ENCODE measurements at places on chromosomes 1 and 21.
A peak's percentile ranks its signal among the peaks of the same experiment; 100 is the strongest.

- no peak for DNase-seq
Measured at GRCh38 chr1:65277605-65278347, 31.6 kb upstream of the DNAJC6 start.

GRCh38 chr1:1387098-1388077 lies 11.7 kb downstream of the CCNL2 start:
- no peak for DNase-seq

DNA sequence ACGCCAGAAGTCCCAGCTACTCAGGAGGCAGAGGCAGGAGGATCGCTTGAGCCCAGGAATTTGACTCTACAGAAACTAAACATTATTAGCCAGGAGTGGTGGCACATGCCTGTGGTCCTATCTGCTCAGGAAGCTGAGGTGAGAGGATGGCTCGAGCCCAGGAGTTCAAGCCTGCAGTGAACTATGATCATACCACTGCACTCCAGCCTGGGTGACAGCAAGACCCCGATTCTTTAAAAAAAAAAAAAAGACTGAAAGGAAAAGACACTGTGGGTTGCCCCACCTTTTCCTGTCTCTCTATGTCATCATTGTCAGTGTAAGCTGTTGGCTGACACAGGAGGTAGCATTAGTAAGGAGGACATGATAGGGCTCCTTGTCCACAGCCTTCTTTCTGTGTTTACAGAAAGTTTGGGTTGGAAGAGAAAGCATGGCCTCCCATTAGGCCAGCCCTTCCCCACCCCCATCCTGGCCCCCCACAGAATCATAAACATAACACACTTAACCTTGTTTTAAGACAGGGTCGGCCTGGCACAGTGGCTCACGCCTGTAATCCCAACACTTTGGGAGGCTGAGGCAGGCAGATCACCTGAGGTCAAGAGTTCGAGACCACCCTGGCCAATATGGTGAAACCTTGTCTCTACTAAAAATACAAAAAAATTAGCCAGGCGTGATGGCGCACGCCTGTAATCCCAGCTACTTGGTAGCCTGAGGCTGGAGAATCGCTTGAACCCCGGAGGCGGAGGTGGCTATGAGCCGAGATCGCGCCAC lies 20.6 kb upstream of the RCAN3 start:
- peak; percentile 49 for DNase-seq

DNA sequence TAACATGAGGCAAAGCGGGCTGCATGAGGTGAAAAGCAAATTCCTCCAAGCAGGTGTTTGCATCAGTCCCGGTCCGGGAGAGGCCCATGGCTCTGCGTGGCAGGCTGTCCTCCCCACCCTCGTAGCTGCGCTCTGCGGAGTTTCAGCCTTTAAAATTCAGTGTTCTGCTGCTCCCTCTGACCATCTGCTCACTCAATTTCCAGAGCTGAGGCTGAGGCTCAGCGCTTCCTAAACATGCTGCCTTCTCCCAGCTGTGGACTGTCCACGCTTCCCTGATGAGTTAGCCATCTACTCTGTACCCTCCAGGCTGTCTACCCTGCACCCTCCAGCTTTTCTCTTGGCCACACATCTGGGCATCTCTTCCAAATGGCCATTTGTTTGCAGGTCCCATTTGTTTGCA lies 87.7 kb downstream of the KCNJ6 start:
- DNase-seq = no peak

GRCh38 chr1:226575739-226576378 lies 27.3 kb downstream of the STUM start:
- no peak for DNase-seq

DNA sequence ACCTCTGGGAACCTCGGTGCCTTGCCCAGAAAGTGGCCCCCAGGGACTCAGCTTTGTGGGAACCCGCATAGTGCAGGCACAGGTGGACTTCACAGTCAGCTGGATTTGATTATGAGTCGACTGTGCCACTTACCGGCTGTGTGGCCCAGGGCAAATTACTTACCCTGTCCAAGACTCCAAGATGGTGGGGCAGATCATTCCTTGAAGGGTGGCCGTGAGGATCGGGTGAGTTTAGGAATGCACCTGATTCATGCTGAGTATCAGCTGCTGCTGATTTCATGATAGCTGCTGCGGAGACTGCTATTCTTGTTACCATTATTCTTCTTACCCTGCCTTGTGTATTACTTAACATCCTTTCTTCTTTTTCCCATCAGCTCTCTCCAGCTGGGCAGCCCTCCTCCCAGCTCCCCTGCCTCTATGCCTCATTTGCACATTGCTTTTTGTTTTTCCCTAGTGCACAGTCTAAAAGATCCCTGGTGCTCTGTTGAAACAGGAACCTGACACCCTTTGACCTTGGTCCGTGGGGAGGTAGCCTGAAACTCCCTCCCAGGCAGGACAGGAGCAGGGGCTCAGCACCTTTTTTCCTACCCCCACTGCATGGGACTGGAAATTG lies 40.5 kb upstream of the FHAD1 start:
- no peak for DNase-seq

DNA sequence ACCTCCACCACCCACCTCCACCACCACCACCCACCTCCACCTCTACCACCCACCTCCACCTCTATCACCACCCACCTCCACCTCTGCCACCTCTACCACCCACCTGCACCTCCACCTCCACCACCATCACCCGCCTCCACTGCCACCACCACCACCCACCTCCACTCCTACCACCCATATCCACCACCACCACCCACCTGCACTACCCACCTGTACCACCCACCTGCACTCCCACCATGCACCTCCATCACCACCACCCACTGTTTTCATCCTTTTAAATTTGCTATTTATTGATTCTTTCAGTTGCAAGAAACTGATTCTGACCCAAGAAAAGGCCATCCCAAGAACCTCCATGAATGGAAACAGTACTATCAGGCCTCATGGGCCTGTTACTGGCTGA lies 6.3 kb downstream of the OPTC start:
- no peak for DNase-seq

GRCh38 chr1:40495315-40495903 lies 13.2 kb upstream of the EXO5 start:
- no peak for DNase-seq

DNA sequence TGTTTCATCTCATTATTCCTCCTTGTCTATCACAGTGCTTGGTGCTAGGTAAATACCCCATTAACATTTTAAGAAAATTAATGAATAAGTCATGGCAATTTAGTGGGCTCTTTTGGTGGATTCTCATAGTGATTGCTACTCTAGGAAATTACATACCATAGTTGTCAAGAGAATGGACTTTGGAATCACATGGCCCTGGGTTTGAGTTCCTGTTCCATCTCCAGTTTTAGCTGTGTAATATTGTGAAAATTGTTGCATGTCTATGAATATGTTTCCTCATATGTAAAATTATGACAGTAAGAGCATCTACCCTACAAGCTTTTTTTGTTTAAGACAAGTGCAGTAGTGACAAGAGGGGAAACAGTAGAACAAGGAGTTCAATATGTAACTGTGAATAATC lies 20.7 kb downstream of the WDTC1 start:
- no peak for DNase-seq

DNA sequence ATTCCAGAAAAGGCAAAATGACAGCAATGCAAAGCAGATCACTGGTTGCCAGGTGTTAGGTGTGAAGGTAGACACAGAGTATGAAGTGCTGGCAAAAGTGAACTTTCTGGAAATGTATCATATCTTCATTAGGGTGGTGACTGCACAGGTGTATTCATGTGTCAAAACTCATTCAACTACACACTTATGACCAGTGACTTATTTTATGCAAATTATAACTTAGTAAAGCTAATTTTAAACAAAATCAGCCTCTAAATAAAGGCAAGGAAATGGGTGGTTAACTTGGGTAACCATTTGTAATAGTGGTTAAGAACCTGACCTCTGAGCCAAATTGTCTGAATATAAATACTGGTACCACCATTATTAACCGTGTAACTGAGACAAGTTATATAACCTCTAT lies 7.4 kb downstream of the COP1 start:
- no peak for DNase-seq

GRCh38 chr1:236144446-236145150 lies 2.3 kb downstream of the GPR137B start:
- no peak for DNase-seq

DNA sequence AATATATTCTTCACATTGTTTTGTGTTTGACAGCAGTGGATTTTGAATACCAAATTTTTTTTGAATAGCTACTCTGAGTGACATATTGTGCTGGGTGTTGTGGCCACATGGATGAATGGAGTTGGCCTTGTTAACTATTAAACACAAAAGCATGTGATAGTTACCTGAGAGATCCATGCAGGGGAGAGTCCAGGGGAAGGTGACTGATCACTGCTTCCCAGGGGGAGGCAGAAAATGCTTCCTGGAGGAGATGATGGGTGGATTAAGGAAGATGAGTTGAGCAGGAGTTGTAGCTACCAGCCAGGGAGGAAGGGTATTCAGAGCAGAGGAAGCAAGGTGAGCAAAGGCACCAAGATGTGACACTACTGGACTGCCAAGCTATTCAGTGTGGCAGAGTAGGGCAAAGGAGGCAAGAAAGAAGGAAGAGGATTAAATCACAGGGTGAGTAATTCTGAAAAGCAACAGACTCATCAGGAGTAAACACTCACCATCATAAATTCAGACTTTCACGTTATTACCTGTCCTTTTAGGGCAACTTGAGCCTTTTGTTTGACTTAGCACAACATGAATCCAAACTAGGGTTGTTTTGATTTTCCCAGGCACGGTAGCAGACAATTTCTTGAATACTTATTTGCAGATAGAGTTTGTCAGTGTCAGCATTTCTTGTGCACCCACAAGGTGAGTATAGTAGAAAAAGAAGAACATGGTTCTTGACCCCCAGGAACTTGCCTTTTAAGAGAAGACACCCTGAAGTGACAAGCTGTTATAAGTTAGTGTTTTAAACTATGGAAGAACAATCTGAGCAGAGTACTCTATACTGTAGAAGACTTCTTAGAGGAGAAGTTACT lies 4.2 kb downstream of the CD46 start:
- no peak for DNase-seq

DNA sequence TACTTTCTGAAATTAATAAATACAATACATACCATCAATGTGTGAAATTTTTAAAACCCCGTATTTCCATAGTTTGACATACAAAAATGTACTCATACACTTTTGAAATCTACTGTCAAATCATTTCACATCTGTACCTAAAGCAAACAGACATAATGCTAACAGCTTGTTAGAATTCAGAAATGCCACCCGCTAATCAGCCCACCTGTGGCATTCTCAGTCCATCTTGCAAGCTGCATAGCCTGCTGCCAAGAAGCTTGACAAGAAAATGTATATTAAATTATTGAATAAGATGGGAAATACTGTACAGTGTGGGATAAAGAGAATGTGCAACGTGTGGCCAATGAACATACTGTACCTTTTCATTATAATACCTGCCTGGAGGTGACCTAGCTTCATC lies 55.1 kb downstream of the ZBTB18 start:
- DNase-seq = no peak

- no peak for DNase-seq
Measured at GRCh38 chr1:209885403-209886218, 52.4 kb upstream of the SYT14 start.

GRCh38 chr1:57835620-57836019 lies 411.8 kb upstream of the DAB1 start:
- DNase-seq = no peak

DNA sequence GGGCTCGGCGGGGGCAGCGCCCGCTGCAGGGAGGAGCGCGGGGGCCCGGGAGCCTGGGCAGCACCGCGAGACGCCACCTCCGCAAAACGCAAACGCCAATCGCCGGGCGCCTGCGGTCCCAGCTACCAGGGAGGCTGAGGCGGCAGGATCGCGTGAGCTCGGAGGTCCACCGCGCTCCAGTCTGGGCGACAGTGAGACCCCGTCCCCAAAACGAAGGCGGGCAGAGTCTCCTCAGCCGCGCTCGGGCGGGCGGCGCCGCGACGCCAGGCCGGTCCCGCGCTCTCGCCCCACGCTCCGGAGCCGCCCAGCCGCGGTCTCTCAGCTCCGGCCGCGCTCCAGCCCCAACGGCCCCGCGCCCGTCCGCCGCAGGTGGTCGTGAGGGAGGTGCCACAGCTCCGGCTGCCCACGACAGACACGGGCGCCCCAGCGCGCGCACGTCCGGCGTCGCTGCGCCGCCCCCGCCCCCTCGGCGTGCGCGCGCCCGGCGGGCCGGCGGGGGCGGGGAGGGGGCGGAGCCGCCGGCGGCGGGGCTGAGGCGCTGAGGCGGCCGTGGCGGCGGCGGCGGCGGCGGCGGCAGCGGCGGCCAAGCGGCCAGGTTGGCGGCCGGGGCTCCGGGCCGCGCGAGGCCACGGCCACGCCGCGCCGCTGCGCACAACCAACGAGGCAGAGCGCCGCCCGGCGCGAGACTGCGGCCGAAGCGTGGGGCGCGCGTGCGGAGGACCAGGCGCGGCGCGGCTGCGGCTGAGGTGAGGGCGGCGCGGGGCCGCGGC lies at the start of gene ADARB1:
Gene ADARB1, plus strand, starts transcription at position 533 of the 770 bp plus-strand sequence. CDS start 97,077 bp downstream, outside the sequence.
- DNase-seq = peak; percentile 85

GRCh38 chr1:171754353-171754705 lies 12.5 kb upstream of the VAMP4 start:
- no peak for DNase-seq
